Osteocyte (in vitro differentiated cells): ENCODE measurements at places on chromosomes 2 and 18. TPM values are rescaled to one million over a fixed set of nuclear protein-coding genes. Genes with fewer than 3 reads are reported as not detected.

DNA sequence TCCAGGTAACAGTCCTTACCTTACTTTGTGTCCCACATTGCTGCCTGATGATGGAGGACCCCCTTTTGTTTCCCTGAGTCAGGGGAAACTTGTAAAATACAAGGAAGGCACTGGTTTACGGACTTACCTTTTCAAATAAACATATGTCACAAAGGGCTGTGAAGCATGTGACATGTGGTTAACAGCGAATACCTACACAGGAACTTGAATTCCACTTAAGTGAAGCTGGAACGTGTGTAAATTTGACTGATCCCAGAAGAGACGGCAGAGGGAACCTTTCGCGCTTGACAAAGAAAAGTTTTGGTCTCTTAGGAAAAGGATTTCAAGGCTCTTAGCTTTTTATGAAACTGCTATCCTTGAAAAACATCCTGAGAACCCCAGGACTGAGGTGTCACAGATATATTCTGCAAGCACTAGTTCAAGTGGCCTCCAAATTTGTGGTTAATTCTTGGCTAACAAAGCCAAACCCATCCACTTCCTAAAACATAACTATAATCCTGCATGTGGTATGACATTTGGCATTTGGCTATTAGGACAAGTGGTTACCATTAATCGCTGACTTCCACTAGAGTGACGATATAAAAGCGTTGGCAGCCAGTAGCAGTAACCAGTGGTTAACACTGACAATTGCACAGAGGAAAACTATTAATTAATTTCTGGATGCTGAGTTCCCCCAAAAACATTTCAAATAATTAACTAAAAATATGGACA, 55.6 kb downstream of the ITGB6 start:
- no peak for DNase-seq

Gene C2orf80
- total RNA-seq = not detected in 2 replicates

- DNase-seq = no peak
Observed at GRCh38 chr18:36120297-36120696, 8.8 kb downstream of the SLC39A6 start.

Gene CLEC4F
- total RNA-seq = not detected in 2 replicates

GRCh38 chr18:45316127-45316526, 299.1 kb upstream of the SLC14A2 start:
- DNase-seq = no peak

- no peak for DNase-seq
Observed at GRCh38 chr2:210162466-210163124, 8.6 kb downstream of the KANSL1L start.

Gene GALNT14
- 3.6 and 4.1 TPM in 2 replicates for total RNA-seq

DNA sequence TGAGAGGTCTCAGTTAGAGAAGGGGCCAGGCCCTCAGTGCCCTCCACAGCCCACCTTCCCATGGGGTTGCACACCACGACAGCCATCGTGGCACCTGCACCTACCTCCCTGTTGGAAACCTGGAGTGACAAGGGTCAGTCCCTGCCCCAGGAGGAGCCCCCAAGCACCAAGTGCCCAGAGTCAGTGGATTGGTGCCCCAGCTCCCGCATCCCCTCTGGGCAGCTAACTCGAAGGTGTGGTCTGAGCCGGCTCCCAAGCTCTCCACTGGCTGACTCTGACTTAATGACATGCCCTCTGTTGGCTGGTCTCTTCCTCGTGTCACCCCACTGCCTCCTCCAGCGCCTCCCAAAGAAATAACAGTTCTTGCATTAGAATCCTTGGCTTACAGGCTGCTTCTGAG, 116.4 kb downstream of the NDUFA10 start:
- no peak for DNase-seq

- no peak for DNase-seq
Observed at GRCh38 chr18:56508370-56509036, 129.9 kb downstream of the TXNL1 start.

DNA sequence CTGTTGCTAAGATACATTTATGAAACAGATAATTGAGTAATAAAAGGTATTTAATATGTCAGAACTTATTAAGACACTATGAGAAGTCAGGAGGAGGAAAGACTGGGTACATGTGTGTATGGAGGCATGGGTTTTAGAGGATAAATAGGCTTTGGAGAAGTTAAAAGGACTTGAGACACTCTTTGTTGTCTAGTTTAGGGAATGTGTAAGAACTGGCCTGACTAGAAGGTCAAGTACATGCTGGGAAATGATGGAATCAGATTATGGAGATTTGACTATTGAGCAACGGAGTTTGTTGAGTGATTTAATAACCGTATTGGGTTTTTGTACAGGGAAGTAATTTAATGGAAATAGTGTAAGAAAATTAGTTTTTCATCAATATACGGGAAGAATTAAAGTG, 28.2 kb upstream of the SPDYA start:
- DNase-seq = no peak

DNA sequence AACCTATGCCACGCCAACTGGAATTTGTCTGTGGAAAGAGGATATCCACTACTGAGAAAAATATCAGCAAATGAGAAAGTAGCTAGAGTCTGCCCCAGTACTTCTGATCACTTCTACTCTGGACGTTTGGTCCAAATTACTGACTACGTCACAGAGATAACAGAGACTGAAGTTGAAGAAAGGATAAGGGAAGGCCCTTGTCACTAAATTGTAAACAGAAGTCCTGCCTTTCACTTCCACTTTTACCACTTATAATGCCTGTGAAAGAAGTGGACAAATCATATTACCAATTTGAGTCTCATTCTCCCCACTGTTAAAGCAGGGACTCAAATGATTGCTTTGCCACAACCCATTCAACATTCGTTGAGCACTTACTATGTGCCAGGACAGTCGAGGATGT, 173.9 kb upstream of the ERBB4 start:
- DNase-seq = no peak

GRCh38 chr2:10035633-10036032, 7.7 kb upstream of the KLF11 start:
- DNase-seq = no peak

Gene COMMD1
- total RNA-seq = 36.1 and 39.7 TPM in 2 replicates
